HFF-Myc (cell line): ENCODE measurements at places on chromosomes 2 and 18.

- peak; percentile 59 for DNase-seq
These were observed 24.9 kb upstream of the YWHAQ start for GRCh38 chr2:9655441-9656269.

DNA sequence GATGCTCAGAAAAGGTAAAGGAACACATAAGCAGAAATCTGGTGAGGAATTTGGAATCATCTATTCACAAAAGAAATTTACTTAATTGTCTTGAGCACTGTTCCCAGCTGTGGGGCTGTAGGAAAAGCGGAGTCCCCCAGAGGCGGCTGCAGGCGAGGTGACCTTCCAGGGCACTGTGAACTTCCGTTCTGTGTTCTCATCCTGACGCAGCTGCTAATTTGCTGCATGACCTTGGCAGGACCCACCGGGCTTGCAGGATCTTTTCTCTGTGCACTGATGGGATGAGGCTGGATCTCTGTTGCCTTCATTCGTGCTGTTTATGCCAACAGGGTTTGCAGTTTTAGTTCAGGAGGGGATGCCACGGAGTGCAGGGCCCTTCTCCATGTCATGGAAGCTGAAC is 301.9 kb upstream of the MYT1L start:
- DNase-seq = no peak

- DNase-seq = no peak
These were observed 500.9 kb downstream of the TNS1 start for GRCh38 chr2:217501887-217502286.

- no peak for DNase-seq
These were observed 6.5 kb upstream of the CYBRD1 start for GRCh38 chr2:171515672-171516298.

GRCh38 chr2:212949786-212950185 is 201.6 kb downstream of the IKZF2 start:
- DNase-seq = no peak

GRCh38 chr2:235603659-235604058 is 109.8 kb downstream of the AGAP1 start:
- DNase-seq = no peak

GRCh38 chr2:207243601-207244000 is 77.9 kb upstream of the KLF7 start:
- no peak for DNase-seq

DNA sequence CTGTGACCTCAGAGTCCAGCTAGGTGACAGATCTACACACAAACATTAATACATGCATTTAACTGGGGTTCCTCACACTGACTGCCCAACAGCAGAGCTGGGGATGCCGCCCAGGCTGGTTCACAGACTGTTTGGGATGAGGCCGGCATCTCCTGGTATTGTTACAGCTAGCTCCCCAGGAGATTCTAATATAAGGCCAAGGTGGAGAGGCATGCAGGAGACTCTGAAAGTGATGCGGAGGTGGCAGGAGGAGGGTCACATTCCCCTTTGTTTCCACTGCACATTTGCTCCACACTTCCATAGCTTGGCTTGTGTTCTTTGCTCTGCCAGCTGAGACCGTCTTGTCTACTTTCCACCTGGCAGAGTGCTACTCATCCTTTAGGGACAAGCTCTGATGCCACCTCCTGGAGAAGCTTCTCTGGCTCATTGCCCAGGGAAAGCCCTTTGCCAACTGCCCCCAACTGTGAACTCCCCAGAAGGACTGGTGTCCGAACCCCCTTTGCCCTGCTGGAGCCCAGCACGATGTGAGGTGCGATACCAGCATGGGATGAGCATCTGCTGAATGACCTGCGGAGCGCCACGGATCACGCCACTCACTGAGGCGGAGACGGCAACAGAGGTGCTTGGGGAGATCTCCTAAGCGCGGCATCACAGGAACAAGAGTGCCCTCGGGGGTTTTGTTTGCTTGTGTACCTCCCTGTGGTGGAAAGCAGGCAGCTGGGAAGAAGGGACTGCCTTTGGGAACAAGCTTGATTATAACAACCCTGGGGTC is 88.8 kb downstream of the UXS1 start:
- no peak for DNase-seq
